ENCODE measurements at places on chromosomes 1 and 21.

DNA sequence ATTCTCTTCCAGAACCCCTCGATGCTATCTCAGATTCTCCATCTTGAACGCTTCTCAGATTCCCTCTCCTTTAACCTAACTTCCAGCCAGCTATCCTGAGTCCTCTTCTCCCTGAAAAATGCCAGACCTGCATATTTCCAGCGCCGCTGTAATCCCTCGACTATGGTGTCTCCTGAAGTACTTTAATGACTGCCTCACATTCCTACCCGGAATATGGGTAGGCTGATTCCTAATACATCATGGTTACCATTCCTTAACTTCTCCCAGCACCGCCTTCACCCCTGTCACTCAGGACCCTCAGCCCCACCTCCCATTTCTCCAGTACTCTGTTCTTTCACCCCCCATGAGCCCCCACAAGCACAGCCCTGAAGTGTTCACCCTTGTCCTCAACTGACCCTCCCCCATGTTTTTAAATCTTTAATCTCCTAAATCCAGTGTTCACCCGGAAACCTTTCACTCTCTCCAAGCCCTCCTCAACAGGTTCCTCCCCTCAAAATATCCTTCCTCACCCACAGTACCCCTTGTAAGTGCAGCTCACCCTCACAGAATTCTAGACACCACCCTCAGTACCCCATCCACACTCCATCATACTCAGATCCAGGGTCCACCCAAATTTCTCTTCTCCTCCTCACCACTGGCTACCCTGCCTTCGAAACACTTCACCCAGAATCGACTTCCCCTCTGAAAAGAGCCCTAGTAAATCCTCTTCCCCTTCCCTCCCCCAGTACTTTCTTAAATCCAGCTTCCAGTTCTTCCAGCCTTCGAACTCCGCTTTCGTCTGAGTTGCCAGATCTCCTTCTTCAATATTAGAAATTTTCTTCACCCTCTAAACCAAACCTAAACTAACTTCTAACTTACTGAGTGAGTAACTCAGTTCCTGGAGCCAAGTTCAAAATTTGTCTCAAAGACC, 922 bp downstream of the CPT2 start:
- no peak for DNase-seq

DNA sequence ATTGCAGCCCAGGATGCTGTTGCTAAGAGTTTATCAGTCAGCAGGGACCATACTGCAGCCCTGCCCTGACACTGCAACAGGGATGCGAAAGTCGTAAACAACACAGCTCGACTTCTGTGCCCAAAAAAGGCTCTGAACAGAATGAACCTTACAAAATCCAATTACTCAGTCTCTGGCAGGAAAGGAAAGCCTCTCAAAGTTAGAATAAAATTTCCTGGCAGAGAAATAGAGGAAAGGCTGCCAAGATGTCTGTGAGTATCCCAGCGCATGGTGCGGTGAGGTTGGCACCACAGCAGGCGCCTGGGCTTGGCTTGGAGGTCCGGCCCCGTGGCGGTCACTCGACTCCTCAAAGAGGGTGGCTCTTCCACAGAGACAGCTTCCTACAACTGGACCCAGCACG, 185.8 kb downstream of the PCP4 start:
- no peak for DNase-seq

GRCh38 chr1:219701476-219701875, 88.6 kb upstream of the ZC3H11B start:
- DNase-seq, result no peak

GRCh38 chr1:221783936-221784335, 42.0 kb upstream of the DUSP10 start:
- no peak for DNase-seq

- no peak for DNase-seq
These were observed 222.9 kb downstream of the KCTD3 start for GRCh38 chr1:215789981-215790380.

DNA sequence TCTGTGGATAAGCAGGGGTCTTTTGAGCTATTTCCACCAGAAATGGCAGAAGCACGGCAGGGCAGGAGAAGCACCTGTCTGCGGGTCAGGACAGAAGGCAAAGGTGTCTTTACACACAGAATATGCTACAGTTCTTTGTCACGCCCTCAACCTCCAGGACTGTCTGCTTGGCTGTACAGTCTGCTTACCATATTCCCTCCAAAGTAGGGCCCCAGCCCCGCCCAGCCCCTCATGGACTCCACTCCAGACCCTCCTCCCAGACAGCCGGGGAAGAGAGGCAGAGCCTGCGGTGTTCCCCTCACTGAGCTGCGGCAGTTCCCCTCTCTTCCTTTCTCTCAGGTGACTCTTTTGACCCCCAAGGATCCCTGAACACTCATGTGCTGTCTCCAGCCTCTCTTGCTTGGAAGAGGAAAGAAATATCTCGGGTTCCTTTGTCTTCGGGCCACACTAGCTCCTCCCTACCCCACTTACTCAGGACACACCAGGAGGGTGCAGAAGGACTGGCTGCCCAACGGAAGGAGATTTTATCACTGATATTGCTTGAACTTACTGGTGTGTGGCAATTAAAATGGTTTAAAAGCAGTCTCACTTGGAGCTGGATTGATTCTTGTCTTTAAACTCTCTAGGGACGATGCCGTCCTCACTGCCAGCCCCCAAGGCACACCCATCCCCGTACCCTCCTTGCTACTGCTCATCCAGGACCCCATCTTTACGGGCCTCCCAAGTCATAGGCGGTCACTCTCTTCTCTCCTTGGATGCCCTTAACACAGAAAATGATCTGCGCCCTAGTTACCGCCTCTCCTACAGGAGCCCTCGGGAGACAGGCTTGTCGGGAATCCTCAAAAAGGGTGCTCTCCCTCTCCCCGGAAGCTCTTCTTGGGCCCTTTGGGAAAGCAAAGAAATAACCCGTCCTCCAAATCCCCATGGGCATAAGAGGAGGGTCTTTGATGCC, 169.7 kb downstream of the TOMM20 start:
- DNase-seq, result no peak

DNA sequence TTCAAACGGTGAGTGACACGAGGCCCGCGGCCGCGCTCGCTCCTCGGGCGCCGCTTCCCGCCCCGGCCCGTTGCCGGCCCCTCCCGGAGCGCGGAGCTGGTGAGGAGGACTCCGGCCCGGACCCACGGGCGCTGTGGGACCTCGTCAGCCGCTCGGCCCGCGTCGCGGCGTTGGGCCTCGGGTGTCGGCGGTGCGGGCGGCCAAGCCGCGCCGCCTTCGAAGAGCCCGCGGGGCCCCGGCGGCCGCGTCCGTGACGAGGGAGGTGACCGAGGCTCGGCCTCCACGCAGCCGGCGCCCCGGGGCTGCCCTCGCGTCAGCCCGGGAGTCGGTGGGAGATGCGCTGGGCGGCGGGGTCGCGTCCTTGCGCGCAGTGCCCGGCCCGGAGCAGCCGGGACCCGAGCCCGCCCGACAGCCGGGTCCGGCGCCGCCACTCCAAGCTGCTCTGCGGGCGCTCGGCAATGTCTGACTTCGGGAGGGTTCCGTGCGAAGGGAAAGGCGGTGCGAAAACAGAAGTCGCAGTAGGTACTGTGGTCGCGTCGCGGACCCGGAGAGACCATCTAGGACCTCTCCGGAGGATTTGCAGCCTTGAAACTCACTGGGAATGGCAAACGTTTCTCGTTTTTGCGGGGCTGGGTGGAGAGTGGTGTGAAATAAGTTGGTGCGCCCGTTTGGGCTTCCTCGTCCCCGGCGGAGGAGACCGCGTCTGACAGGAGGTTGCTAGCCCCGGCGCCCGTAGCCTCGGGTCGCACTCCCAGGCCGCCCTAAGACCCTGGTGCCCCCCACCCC, 829 bp downstream of the SPEN start:
- DNase-seq, result peak; percentile 17

DNA sequence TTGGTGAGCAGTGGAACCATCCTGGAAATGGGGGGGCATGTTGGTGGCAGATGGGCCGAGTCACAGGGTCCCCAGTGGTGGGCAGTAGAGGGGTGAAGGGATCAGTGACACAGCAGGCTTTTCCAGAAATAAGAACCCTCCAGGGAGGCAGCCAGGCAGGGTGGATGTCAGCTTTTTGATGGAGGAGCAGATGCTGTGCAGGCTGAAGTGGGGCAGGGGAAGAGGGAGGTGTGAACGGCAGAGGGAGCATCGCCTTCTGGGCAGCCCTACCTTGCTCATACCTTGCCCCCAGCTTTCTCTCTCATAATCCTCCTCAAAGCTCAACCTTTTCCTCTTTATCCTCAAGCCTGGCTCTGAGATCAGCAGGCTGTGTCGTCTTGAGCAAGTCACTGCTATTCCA, 131.8 kb upstream of the IPO9 start:
- DNase-seq, result no peak

DNA sequence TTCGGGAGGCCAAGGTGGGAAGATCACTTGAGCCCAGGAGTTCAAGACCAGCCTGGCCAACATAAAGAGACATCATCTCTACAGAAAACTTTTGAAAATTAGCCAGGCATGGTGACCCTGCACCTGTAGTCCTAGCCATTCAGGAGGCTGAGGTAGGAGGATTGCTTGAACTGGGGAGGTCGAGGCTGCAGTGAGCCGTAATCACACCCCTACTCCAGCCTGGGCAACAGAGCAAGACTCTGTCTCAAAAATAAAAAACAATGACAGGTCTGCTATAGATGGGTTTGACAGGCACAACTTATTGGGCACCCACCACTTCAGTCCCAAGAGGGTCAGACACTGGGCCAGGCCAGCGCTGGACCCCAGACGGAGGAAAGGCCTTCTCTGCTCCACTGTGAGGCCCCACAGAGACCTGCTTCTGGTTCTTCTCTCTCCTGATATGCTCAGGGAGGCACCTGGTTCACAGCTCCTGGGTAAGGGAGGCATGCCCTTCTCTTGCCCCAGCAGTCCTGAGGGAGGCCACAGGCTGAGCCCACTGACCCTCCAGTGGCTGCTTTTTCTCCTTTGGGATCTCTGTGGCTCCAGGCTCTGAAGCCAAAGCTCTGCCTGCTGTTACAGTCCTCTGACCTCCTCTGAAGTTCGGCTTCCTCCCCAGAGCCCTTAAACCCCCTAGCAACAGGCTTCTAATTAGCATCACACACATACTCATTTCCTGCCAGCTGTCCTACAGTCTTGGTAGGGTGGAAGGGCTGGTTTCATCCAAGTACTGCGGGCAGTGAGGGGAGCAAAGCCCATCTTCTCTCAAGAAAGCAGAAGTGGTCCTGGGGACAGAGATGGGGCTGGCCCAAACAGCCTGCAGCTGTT, 14.4 kb downstream of the S100A16 start:
- DNase-seq, result no peak

GRCh38 chr1:45317166-45317565, 9.5 kb upstream of the HPDL start:
- DNase-seq, result no peak

DNA sequence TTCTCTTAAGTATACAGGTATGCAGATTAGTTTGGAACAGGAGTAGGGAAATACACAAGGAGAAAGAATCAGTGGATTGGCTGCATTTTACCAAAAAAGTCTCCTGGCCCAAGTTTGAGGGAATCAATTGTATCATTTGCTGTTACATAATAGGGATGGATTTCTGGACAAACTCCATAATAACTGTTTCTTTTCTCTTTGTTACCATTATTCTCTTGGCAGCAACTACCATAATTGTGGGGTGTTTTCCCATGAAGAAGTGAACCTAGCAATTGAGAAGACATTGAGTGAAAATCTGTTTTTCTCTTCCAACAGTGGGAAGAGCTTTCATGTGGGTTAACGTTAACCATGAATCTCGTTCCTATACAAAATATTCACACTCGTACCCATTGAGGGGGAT, 46.4 kb upstream of the DPT start:
- no peak for DNase-seq

GRCh38 chr1:89584211-89584610, 48.7 kb upstream of the LRRC8C start:
- no peak for DNase-seq

GRCh38 chr1:52072291-52072690, 16.2 kb downstream of the BTF3L4 start:
- no peak for DNase-seq

DNA sequence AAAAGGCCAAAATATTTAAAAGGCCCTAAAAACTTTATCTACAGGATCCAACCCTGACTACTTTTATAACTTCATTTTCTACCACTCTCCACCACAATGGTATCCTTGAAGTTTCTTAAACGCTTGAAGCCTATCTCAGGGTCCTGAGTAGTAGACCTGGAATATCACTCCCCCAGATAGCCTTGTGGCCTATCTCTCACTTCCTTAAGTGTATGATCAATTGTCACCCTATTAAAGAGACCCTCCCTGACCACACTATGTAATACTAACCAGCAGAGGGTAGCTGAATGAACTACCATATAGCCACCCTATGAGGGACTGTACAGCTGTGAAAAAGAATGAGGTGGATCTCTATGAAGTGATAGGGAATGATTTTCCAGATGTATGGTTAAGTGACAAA, 5.6 kb downstream of the CD58 start:
- no peak for DNase-seq

- DNase-seq, result no peak
These were observed 36.0 kb downstream of the CAPN2 start for GRCh38 chr1:223748405-223748772.

DNA sequence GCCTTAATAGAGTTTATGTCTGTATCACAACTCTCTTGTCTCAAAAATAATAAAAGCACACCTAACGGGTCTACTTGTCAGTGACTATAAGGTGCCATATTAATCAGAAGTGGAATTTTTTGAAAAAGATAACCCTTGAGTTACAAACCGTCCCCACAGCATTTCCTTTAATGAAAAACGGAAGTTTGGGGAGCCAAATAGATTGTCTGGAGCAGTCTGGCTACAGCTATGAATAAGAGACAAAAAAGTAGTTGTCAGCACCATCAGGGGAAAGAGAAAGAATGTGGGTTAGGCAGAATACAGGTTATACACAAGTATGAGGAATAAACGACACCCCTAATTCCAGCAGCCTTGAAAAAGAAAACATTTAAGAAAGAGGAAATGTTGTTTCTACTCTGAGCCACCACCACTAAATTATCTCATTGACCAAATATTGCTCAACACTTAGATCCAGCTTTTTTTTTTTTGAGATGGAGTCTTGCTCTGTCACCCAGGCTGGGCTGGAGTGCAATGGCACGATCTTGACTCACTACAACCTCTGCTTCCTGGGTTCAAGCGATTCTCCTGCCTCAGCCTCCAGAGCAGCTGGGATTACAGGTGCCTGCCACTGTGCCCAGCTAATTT, 29.4 kb upstream of the USP24 start:
- DNase-seq, result no peak

- DNase-seq, result no peak
These were observed 20.2 kb downstream of the COL18A1 start for GRCh38 chr21:45424854-45425795.

Measured in activated CD8-positive, alpha-beta memory T cell treated with anti-CD3 and anti-CD28 coated beads for 48 hours (primary cell).